Articular chondrocyte of knee joint (primary cell): ENCODE measurements at places on chromosomes 16 and 17. TPM values are rescaled to one million over a fixed set of nuclear protein-coding genes. Genes with fewer than 3 reads are reported as not detected.

PTX4 gene
- not detected in 2 replicates for total RNA-seq

ZNF598 gene
- total RNA-seq: 13.7 and 15.0 TPM in 2 replicates

NOD2 gene
- 0.52 and 0.54 TPM in 2 replicates for total RNA-seq

RAB37 gene
- 1.0 and 1.3 TPM in 2 replicates for total RNA-seq

VTN gene
- 0.22 and 0.65 TPM in 2 replicates for total RNA-seq

KRTAP2-3 gene
- total RNA-seq: 0.26 and 1.1 TPM in 2 replicates

LMF1 gene
- total RNA-seq: 34.2 and 34.6 TPM in 2 replicates

SMYD4 gene
- 11.2 and 11.8 TPM in 2 replicates for total RNA-seq

BCO1 gene
- total RNA-seq: not detected in 2 replicates

TLCD2 gene
- total RNA-seq: 5.3 and 5.9 TPM in 2 replicates

VWA3A gene
- 0.43 TPM in 1 of 2 replicates, not detected in the other for total RNA-seq

TUBD1 gene
- total RNA-seq: 6.1 and 7.9 TPM in 2 replicates

PNMT gene
- total RNA-seq: not detected in 2 replicates

CETP gene
- not detected in 2 replicates for total RNA-seq

CDRT15L2 gene
- total RNA-seq: not detected in 2 replicates

DUSP3 gene
- 52.2 and 58.4 TPM in 2 replicates for total RNA-seq

FBRS gene
- total RNA-seq: 22.2 and 22.8 TPM in 2 replicates

KRTAP9-7 gene
- not detected in 2 replicates for total RNA-seq

CLEC19A gene
- total RNA-seq: not detected in 2 replicates

SYCE1L gene
- total RNA-seq: not detected in 2 replicates

CNP gene
- total RNA-seq: 67.1 and 73.0 TPM in 2 replicates

TRIM47 gene
- 36.8 and 50.0 TPM in 2 replicates for total RNA-seq

VMO1 gene
- total RNA-seq: 0.26 and 1.6 TPM in 2 replicates

RAMP2 gene
- 0.22 TPM in 1 of 2 replicates, not detected in the other for total RNA-seq

MYOCD gene
- total RNA-seq: 2.9 and 7.7 TPM in 2 replicates

SBK1 gene
- total RNA-seq: not detected in 2 replicates

CCDC154 gene
- total RNA-seq: 0.13 and 0.22 TPM in 2 replicates

FA2H gene
- total RNA-seq: not detected in 2 replicates

CCL16 gene
- total RNA-seq: not detected in 2 replicates

WDR59 gene
- 21.6 and 27.0 TPM in 2 replicates for total RNA-seq

KRTAP17-1 gene
- total RNA-seq: not detected in 2 replicates

ZFPM1 gene
- total RNA-seq: 0.78 and 2.2 TPM in 2 replicates

WSCD1 gene
- total RNA-seq: 0.32 TPM in 1 of 2 replicates, not detected in the other

TPPP3 gene
- total RNA-seq: 0.22 and 0.52 TPM in 2 replicates

RNF43 gene
- 0.26 TPM in 1 of 2 replicates, not detected in the other for total RNA-seq

HLF gene
- 0.22 and 0.26 TPM in 2 replicates for total RNA-seq

LRRC37A2 gene
- total RNA-seq: 5.0 and 12.4 TPM in 2 replicates

CDH16 gene
- total RNA-seq: not detected in 2 replicates

CYLD gene
- 67.9 and 70.7 TPM in 2 replicates for total RNA-seq

NPB gene
- total RNA-seq: 0.13 and 0.43 TPM in 2 replicates

CSH2 gene
- total RNA-seq: not detected in 2 replicates

ZNF646 gene
- 12.4 and 13.2 TPM in 2 replicates for total RNA-seq

UMOD gene
- total RNA-seq: not detected in 2 replicates

MYH1 gene
- not detected in 2 replicates for total RNA-seq
